ENCODE measurements at places on chromosomes 3 and 15.

DNA sequence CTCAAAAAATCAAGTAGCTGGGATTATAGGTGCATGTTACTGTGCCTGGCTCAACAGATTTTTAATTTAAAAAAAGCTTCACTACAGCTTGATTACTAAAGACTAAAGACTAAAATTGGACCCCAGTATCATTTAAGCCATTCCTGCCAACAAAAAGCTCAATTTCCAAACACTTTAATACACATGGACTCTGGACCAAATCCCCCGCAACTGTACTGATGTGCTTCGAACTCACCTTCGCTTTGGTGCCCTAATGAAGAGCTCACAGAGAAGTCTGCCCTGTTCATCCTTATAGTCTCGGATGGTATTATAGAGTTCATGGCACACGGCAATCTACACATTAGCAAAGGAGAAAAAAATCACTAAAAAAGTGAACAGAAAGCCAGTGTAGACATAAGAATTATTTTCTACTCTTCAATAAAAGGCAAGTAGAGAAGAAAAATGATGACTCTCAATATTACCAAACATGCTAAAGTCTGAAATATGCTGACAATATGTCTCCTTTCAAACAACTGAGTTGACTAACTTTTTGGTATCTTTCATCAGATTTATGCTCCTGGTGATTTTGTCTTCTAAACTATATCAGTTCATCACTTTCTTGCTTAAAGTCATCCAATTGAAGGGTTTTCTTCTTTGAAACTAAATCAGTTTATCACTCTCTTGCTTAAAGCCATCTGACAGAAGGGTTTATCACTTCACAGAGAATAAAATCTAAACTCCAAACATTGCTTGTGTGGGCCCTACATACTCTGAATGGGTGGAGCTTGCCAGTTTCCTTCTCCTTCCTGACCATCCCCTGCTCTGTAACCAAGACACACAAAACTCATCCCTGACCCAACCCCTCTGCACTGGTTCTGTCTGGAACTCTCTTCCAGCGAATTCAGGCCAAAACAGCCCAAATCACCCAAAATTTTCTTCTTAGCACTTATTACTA, 7.2 kb downstream of the PBRM1 start:
- DNase-seq = no peak

DNA sequence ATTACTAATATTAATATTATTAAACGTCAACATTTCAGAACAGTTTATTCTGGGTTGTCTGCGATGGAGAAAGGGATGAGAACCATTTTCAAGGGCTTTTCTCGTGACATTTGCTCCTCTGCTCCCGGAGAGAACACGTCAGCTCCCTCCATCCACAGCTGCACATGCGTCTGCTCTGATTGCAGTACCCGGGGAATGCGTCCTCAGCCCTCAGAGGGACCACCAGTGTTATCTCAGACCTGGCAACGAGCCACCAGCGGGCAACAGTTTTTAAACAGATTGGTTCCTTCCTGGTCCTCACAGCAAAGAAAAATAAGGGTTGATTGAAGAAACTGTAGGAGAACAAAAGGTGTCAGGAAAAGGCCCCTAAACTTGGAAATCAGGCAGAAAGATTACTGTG, 202.2 kb upstream of the ADAMTS9 start:
- DNase-seq = no peak

- no peak for DNase-seq
Observed at GRCh38 chr3:50627407-50628051, 10.6 kb downstream of the MAPKAPK3 start.

DNA sequence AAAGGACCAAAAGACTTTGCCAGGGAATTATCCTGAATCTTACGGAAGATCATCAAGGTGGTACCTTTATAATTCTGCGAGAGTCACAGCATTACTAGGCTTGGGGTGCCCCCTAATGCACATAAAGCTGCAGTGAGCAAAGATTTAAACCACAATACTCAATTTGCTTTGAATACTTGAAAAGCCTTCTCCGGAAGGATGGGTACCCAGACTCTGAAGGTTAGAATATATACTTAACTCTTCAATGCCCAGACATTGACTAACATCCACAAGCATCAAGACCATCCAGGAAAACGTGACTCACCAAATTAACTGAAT, 117.8 kb upstream of the KCNH8 start:
- no peak for DNase-seq

DNA sequence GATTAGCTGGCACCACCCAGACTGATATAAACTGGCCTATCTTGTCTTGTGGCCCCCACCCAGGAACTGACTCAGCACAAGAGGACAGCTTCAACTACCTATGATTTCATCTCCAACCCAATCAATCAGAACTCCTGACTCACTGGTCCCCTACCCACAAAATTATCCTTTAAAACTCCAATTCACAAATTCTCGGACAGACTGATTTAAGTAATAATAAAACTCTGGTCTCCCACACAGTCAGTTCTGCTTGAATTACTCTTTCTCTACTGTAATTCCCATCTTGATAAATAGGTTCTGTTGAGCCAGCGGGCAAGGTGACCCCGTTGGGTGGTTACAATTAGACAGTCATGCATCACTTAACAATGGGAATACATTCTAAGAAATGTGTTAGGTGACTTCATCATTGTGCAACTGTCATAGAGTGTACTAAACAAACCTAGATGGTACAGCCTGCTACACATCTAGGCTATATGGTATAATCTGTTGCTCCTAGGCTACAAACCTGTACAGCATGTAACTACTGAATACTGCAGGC, 48.1 kb upstream of the MAP4 start:
- DNase-seq = no peak

DNA sequence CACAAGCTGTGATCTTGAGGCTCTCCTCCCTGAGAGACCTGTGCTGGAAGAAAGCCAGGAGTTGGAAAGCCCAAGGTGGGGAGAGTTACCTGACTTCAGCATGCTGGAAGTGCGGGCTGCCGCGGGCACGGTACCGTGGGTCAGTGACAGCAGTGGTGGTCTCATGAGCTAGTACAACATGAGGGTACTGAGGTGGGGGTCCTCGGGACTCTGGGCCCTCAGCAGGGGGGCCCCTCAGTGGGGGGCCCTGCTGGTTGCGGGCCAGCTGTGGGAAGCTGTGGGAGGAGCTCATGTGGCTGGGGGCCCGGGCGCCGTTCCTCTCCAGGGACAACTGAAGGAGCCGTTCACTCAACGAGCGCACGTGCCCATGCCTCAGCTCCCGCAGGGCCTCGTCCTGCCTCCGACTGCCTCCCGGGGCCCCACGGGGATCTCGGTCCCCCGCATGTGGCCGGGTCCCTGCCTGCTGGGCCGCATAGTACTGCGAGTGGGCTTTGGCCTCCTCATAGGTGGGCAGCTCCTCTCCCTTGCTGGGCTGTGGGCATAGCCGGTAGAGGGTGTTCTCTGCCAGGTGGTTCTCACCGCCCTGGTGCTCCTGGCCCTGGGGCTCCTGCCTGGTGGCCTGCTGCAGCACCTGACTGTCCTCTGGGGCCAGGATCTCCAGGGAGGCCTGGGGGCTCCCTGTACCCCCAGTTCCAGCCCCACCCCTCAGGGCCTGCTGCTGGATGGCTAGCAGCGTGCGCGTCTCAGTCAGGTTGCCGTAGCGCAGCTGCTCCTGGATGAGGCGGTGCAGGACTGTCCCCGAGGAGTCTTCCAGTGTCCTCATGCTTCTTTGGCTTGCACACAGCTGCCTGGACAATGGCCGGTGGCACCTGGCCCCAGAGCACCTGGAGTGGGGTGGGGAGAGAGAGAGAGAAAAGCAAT, 3.4 kb downstream of the AMOTL2 start:
- DNase-seq = no peak
